ENCODE measurements at places on chromosomes 3 and 15.

DNA sequence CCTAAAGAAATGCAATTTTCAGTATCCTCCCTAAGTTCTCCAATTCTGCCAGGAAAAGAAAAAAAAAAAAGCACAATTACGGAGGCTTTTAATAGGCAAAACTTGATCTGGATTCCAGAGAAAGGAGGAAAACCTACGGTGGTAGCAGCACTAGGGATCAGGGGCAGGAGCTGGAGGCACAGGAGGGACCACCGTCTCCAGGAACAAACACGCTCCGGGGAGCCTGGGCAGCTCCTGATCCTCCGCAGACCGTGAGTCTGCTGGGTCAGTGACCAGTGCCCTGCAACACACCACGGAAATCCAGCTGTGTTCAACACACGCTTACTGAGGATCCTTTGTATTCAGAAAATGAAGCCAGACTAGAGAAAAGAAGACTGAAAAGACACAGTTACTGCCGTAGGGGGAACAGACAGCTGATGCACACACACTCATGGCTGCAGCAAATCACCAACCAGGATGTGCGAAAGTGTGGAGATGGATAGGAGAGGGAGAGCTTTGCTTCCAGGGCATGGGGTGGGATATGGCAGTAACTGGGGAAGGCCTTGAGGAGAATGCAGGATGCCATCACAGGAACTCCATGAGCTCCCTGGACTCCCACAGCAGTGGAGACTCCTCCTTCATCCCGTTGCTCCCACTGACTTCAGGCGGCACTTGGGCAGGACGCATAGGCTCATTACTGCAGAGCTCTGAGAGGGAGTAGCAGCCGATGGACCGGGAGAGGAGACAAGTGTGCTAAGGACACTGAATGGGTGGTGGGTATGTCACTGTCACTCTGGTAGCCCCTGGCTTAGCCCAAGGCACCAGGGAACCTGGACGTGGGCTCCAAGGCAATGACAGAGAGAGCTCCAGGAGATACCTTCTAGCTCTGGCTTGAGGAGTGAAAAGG, 167.0 kb downstream of the ATP10A start:
- no peak for DNase-seq

DNA sequence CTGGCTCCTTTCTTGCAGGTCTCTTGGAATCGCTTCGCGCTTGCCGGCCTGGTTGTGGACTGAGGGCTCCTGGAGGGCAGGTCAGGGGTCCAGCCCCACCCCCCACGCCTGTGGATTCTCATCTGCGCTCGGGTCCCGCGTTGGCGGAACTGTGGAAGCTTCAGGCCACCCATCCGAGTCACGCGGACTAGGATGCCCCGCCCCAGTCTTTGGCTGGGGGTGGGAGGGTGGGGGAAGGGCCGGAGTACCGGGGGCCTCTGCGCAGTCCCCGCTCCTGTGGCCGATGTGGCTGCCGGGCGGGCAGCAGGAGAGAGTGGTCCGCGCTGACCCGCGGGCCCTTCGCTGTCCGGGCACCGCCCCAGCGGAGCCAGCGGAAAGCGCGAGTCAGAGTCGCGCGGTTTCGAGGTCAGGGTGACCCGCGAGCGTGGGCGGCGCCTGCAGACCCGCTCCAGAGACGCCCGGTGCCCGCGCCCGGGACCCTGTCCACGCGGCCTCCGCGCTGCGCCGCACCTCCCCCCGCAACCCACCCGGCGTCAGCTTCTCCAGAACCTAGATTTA, 114.2 kb downstream of the KLF13 start:
- peak; percentile 30 for DNase-seq

- DNase-seq, result no peak
Observed at GRCh38 chr15:68792901-68793766, 27.6 kb downstream of the ANP32A start.

DNA sequence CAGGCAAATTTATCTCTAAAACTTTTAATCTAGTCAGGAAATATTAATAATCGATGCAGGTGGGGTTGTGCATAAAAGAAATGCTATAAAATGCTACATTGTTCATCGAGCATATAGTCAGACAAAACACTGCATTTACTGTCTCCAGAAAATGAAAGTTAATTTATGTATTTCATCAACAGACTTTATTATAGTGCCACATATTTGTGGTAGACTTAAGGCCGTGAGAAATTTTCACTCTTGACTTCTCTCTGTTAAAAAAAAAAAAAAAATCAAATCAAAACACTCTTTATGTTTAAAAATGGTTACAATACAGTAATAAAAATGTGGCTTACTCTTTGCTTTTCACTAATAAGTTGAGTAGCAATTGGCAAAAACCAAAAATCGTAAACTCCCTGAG, 67.4 kb downstream of the RBMS3 start:
- no peak for DNase-seq

DNA sequence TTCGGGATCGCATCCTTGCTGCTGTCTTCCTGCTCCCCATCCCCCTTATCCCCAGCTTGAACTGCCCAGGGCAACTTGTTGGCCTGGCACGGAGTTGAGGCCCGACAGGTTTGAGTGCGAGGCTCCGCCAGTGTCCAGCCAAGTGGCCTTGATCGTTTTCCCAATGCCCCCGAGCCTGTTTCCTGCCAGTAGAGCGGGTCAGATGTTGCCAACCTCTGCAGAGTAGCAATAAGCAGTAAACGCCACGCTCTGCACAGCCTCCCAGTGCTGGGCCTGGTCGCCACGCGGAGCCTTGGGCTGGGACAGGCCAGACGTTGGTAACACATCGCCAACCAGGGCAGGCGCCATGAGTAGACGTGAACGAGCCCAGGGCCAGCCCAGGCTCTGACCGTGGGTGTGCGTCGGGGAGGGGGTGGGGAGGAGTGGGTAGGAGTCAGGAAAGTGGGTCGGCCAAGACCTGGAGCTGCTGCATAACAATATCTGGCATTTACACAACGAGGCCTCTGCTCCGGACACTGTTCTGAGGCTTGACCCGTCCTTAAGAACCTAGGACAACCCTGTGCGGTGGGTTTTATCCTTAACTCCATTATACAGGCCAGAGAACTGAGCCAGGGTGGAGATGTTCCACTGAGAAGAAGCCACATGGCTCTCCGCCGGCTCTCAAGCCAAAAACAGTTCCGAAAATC, 444 bp upstream of the ABHD14A start:
- no peak for DNase-seq

DNA sequence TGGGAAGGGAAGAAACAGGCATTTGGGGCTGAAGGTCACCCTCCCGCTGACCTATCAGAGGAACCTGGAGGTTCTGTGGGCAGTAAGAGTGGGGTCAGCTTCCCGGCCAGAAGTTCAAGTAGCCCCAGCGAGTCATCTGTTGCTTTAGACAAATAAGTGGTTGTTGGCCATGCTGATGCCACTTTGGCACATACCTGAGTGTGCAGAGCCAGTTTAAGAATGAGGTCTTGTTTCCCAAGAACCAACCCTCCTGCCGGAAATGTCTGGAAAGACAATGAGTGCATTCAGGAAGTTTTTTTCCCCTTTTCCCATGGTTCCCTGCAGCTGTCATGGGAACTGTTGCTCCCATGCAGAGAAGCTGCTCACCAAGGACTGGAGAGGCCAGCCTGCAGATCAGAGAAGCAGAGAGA, 166.7 kb downstream of the ZNF621 start:
- DNase-seq, result no peak

DNA sequence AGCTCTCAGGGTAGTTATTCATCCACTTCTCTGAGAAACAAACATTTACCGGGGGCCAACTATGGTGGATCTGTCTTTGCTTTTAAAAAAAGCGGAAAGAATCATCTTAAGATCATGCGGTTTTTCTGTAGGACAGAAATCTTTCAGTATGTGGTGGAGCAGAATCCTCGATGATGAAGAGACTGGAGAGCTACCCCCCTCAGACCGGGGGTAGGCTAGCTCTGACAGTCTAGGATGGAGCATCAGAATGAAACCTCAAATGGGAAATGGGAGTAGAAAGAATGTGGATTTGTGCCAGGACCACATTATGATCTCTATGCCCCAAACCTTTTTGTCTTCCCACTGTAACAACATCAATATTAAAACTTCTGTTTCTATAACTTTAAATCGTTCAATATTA, 30.3 kb downstream of the TPRG1 start:
- DNase-seq, result no peak

DNA sequence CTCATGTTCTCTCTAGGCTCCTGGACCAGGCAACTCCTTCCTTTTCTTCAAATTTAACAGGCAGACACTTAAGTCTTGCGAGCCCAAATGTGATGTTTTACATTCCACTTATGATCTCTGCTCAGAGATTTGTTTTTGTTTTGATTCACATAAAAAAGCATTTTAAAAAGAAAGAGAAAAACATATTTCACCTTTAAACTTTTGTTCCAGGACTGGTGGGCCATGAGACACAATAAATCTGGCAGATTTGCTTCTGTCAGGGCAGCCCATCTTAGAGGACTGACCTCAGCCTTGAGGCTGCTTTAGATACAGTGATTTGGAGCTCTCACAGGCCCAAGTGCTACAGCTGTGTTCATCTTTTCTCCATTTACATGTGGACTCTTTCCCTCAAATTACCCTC, 52.0 kb downstream of the CMSS1 start:
- no peak for DNase-seq

- DNase-seq, result no peak
Observed at GRCh38 chr15:39497759-39498565, 82.9 kb upstream of the THBS1 start.

- DNase-seq, result no peak
Observed at GRCh38 chr15:37046876-37047614, 53.3 kb downstream of the MEIS2 start.

- DNase-seq, result no peak
Observed at GRCh38 chr3:127062926-127063325, 80.0 kb downstream of the PLXNA1 start.

DNA sequence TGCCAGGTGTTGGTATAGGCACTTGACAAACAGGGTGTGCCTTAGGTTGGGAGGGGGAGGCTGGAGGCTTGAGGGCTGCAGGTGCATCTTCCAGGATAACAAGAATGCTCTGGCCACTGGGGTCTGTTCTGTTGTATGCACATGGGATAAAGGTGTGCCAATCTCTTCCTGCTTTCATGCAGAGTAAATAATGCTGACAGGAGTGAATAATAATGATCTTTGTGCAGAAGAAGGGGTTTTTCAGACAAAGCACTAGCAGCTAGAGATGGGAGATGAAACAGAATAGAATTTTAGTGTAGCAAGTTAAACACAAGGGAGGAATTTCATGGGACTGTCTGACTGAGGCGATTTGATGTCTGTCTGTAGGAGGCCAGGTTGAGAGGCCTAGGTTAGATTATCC, 1.9 kb upstream of the ROPN1 start:
- no peak for DNase-seq

DNA sequence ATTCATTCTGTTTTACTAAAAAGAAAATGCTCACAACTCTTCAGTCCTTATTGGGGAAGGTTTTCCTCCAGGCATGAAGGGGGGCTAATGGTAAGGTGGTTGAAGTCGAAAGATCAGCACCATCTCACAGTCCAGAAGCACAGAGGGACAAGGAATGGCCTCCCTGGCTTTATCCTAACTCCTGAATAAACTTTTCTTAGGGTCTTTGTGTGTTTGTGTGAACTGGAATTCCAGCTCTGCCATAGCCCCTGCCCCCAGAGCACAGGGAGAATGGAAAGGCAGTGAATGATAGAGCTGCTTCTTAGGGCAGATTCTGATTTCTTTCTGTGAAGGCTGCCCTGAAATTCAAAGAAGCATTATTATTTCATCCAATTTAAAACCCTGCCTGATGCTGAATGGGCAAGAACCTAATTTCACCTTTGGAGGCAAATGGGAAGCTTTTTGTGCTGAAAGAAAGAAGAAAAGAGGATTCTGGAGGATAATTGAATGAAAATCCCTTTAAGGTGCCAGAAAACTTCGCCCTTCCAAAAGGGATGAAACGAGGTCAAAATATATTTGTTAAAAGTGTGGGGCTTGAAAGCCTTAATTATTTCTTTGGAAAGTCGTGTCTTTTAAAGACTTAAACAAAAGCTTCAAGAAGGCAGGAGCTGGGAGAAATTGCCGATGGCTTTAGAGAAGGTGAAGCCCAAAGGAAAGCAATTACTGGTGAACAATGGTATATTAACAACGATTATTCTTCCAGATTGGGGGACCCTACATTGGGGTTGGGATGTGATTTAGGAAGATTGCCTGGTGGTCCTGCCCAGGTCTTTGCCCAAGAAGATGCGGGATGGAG, 259.9 kb upstream of the RGMA start:
- DNase-seq, result no peak

- DNase-seq, result no peak
Observed at GRCh38 chr15:54707805-54708752, 488.7 kb downstream of the RSL24D1 start.

GRCh38 chr3:184259878-184260723, 1.3 kb downstream of the CAMK2N2 start:
- no peak for DNase-seq

DNA sequence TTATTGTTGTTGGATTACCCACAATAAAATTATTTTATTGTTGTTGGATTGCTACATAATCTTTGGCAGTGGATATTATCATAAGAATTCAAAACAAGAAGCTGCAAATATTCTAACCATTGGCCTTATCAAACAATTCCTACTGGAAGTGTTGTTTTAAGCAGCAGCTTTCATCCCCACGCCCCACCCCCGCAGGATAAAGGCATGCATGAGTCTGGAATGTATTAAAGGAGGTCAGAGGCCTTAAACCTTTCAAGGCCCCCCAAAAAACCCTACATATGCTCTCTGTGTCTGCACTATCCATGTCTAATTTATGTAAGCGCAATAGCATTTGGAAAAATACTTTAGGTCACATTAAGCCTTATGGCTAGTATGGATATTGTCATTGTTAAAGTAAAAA, 23.1 kb downstream of the P3H2 start:
- DNase-seq, result no peak

DNA sequence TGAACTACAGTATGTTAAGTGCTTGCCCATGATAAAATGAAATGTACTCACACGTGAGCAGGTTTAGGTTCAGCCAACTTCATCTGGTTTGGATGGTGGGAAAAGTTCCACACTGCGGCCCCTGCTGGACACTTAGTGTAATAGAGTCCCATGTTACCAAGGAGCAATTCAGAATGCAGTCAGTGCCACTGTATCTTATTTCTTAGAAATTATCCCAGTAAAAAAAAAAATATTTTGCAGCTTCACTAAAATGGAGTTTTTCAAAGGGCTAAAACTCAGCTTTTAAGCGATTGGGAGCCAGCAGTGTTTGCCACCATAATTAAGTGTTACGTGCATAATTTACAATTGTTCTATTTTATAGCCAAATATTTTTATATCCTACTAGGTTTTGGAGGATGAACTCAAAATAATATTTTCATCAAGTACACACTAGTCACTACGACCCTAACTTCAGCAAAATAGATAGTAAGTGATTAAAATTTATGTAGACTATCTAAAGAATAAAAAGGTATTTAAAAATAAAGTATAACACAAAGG, 371.7 kb upstream of the GBE1 start:
- peak; percentile 11 for DNase-seq

GRCh38 chr15:77871852-77872371, 205.6 kb downstream of the TBC1D2B start:
- no peak for DNase-seq
